ENCODE measurements at places on chromosomes 1 and 21. TPM values are rescaled to one million over a fixed set of nuclear protein-coding genes. Genes with fewer than 3 reads are reported as not detected.
A peak's percentile ranks its signal among the peaks of the same experiment; 100 is the strongest.

- DNase-seq, result no peak
Observed at GRCh38 chr21:45516671-45517151, 25.5 kb downstream of the SLC19A1 start.

CENPS gene
- total RNA-seq, result 20.0 TPM

GRCh38 chr21:35578347-35578782, 482.0 kb downstream of the SETD4 start:
- no peak for DNase-seq

GRCh38 chr1:101508913-101509312, 272.1 kb downstream of the S1PR1 start:
- DNase-seq, result no peak

DNA sequence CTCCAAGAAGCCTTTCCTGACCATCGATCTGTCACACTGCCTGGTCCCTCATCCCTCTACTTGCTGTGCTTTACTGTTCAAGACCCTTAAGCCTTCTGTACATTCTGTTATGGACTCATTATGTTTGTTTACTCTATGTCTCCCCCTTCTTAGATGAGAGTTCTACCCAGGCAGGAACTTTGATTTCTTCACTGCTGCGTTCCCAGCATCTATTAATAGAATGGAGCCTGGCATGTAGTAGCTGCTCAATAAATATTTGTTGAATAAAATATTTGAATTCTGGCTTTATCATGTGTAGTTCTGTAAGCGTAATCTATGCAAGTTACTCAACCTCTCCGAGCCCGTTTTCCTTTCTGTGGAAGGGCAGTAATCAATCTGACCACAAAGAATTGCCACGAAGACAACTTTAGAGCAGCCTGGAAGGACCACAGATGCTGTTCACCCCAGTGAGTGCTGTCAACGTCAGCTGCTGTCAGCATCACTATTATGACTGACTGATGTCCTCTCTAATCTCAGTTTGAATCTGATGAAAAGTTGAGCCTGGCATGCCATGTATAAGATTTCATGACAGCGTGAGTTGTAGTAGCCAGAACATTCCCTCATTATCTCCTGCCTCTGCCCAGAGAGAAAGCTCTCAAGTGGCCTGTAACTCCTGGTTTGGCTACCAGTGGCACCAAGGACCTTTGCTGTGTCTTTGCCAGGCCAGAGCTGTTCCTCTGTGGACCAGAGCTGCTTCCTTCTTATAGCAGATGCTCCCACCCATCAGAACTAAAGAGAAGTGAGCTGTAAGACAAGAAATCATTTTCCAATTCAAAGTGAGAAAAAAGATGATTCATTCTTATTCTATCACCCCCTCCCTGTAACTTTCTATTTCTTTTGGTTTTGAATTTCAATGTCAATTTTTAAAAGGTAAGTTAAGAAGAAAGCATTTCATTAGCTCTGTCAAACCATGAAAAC, 94.5 kb downstream of the PRDM2 start:
- DNase-seq, result peak; percentile 28
